Activated CD4-positive, CD25-positive, alpha-beta regulatory T cell (primary cell): ENCODE measurements at places on chromosomes 2 and 18.

DNA sequence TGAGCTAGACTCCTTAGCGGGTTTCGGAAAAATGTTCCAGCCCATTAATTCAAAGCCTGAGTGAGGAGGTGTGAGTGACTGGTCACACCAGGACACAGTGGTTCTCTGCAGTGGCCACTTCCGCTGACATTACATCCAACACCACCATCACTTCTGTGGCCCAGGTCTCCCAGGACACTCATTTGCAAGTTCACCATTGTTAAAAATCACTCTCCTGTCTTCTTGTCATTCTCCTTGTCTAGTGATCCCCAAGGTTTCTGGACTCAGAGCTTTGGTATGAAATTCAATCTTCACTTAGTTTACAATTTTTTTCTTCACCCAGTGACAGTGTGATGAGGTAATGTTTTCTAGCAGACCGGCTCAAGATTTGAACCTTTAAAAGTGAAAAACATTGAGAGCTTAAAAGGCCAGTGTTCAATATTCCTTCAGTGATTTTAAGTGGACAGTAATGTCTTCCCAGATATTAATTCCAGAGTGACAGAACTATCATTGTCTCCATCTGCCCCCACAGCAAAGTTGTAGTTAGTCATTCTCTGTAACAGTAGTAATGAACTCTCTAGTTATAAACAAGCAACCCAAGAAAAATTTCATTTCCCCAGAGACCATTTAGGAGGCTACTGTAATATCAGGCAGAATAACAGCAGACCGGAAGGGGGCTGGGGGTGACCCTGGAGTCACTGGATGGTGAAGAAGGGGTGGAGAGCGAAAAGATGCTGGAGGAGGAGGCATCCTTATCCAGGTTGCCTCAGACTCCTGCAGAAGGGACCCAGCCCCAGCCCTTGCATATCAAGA lies 164.9 kb downstream of the GFPT1 start:
- no peak for DNase-seq

DNA sequence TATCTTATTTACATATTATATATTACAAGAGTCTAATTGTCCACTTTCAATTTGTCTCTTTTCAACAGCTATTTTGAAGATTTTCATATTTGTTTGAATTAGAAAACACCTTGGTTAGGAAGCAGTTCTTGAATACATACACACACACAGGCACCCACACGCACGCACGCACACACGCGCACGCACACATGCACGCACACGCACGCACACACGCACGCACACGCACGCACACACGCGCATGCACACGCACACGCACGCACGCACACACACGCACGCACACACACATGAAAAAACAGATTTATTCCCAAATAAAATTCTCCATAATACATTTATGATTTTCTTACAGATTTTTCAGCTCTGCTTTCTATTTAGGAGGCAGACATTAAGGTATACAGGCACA lies 220.7 kb downstream of the NYAP2 start:
- DNase-seq, result no peak

DNA sequence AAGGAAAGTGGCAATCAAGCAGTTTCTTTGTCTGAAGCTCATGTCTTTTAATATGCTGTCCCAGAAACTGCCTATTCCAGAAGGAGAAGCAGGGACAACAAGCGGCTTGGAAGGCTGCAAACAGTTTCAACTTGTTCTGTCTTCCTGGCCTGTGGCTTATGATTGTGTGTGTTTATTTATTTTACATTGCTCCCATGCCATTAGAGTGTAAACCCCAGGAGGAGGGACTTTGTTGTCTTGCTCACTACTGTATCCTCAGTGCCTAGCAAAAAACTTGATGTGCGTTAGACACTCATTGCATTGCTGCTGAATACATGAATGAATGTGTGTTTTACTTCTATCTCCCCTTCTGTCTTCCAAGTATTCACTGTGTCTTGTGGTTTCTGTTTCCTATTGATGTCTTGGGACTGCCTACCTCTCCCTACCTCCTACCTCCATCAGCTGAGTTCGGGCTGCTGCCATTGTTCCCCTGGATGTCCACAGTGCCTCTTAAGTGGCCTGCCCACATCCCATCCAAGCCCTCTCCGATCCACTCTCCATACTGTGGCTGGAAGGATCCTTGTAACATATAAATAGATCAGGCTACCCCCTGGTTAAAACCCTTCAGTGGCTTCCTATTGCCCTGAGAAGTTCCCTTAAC lies 261.4 kb downstream of the DYSF start:
- no peak for DNase-seq

DNA sequence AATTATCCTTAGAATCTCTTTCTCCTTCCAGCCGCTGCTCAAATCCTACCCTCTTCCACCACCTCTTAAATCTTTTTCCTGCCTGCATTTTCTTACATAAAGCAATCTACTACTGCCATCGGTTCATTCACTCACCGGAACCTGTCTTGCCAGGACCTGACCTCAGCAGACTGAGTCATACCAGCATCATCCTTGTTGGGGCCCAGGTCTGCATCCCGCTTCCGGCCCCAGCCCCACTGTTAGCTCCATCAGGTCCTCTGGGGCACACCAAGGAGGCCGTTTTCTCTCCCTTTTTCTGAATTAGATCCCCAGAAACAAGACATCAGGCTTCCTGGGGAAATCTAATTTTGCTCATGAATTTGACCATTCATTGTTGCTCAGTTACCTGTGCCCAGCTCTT lies 42.7 kb upstream of the TGFA start:
- no peak for DNase-seq

GRCh38 chr2:132038179-132038882 lies 123.4 kb downstream of the ANKRD30BL start:
- DNase-seq, result no peak

- no peak for DNase-seq
Measured at GRCh38 chr2:163207693-163208370, 369.3 kb upstream of the KCNH7 start.

- DNase-seq, result no peak
Measured at GRCh38 chr2:167769020-167769419, 478.4 kb downstream of the STK39 start.

- no peak for DNase-seq
Measured at GRCh38 chr2:29810956-29811355, 110.4 kb downstream of the ALK start.
